ENCODE measurements at places on chromosomes 2 and 18. TPM values are rescaled to one million over a fixed set of nuclear protein-coding genes. Genes with fewer than 3 reads are reported as not detected.

The SPATA3 gene
- not detected for total RNA-seq

The PDE11A gene
- 1.2 TPM for total RNA-seq

The MTLN gene
- 35.4 TPM for total RNA-seq

The TRIB2 gene
- 9.1 TPM for total RNA-seq

The NT5C1B gene
- not detected for total RNA-seq

The GALNT13 gene
- not detected for total RNA-seq

The VWA3B gene
- 0.24 TPM for total RNA-seq

The TMEM37 gene
- 76.4 TPM for total RNA-seq

The SP3 gene
- total RNA-seq: 31.9 TPM

The RAX gene
- not detected for total RNA-seq

The CCDC85A gene
- 0.14 TPM for total RNA-seq

The C2orf80 gene
- total RNA-seq: not detected

The SKA1 gene
- total RNA-seq: 1.1 TPM

The PROKR1 gene
- total RNA-seq: not detected

DNA sequence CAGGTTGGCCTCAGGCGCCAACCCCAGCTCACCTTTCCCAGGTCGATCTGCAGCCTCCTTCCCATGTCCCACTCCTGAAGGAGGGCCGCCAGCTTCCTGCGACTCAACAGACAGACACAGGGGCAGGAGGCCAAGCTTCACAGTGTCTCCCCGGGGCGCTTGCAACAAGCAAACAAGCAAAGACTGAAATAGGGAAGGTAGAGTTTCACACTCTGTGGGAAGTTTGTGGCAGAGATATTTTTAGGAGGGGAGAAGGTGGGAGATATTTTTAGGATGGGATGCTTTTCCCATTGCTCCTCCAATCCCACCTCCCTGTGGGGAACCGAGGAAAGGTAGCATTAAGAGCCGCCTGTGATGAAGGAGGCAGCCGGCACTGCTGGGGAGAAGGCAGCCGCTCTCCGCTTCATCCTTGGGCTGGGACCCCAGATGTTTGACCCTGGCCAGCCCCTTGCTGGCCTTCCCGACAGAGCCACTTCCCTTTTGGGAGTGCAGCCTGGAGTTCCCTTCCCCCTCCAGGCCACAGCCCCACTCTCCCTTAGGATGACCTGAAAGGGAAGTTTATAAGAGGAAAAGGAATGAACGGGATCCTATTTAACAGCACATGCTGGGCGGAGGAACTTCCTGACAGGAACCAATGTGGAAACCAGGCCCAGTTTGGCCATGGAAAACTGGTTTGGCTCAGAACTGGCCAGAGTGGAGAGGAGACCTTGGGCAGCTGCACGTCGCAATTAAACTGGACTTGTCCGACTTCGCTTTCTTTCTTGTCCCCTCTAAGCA, 142.2 kb upstream of the SMAD2 start:
- DNase-seq: no peak

DNA sequence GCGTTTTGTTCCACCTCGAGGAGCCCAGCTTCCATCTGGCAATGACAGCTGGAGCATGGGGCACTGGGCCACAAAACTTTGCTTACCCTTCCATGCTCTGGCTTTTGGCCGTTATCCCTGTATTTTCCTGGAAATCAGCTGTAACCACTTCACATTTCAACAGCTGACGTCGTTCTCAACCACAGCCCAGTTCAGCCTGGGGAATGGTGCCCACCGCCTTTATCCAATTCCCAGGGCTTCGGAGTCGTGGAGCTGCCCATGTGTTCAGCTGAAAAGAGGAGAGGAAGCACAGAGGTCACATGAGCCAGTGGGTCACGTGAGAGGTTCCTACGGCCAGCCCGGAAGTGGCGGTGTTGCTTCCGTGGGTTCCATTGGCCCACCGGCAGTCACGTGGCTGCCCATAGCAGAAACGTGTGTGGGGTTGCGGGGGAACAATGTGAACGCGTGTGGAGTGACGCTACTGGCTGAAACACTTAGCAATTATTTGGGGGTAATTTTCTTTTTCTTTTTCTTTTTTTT, 16.7 kb upstream of the EDAR start:
- DNase-seq: peak; percentile 42

GRCh38 chr2:172905937-172906811, 169.5 kb upstream of the MAP3K20 start:
- DNase-seq: no peak

DNA sequence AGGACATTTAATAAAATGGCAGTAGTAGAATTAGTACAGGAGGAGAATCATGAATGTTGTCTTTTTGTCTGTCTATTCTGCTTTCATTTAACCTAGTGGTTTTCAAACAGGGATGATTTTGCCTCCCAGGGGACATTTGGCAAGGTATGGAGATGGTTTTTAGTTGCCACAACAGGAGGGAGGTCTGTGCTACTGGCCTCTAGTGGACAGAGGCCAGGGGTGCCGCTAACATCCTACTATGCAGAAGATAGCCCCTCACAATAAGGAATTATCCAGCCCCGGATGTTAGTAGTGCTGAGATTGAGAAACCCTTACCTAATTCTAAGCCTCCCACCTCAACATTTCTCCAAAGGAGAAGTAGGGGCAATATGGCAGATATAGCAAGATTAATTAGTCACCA, 18.3 kb downstream of the FASTKD2 start:
- DNase-seq: no peak

DNA sequence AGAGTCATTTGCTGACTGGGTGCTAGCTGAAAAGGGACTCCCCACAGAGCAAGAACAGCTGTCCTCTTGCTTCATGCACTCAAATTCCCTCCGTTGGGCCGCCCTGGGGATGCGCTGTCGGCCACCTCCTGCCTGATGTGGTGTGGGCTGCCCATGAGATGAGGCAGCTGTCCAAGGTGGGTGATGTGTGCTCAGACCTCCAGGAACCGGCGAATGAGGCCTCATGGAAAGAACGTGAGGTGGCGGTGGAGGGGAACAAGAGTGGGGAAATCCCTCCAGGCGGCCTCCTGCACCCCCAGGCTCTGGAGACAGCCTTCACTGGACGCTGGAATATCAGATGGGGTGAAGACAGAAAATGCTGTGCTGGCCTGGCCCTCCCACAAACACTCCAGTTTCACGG, 79.8 kb downstream of the LONRF2 start:
- DNase-seq: no peak

DNA sequence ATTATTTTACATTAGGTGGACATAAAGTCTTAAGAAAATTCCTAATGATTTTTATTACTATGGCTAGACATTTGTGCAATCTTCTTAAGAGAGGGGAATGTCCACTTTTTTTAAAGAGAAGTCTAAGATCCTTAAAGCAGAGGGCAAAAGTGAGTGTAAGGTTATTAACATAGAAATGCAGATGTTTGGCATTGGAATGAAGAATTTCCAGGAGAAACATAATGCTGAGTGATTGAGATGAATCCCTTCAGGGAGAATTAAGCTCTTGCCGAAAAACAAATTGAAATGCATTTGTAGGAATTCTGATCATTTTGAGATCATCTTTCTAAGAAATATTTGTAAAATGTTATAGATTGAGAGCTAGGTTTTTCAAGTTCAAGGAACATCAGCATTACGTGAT, 15.0 kb downstream of the FAM124B start:
- DNase-seq: no peak

- no peak for DNase-seq
These were observed 220.3 kb downstream of the C1D start for GRCh38 chr2:67842375-67842959.

- peak; percentile 88 for DNase-seq
These were observed 102.6 kb downstream of the DYSF start for GRCh38 chr2:71555798-71556454.

- DNase-seq: no peak
These were observed 53.3 kb upstream of the CNTNAP5 start for GRCh38 chr2:123971564-123972318.

- no peak for DNase-seq
These were observed 45.2 kb downstream of the PCBP1 start for GRCh38 chr2:70132244-70133126.

DNA sequence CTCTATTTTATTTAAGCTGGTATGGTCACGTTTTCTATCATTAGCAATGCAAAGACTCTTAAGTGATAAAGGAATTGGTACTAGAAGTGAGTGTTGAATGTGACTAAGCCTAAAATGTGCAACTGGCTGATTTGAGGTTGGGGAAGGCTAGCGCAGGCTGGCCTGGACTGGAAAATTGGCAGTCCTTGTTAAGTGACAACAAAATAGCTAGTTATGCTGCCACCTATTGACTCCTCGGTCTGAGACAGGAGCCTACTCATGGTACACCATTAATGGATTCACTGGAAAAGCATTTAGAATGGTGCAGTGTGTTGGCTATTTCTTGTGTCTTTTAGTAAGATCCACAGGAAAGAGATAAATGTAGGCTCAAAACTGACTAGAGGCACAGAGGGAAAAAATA, 5.7 kb upstream of the WIPF1 start:
- no peak for DNase-seq

- DNase-seq: no peak
These were observed 49.0 kb upstream of the PAIP2B start for GRCh38 chr2:71275939-71276310.

DNA sequence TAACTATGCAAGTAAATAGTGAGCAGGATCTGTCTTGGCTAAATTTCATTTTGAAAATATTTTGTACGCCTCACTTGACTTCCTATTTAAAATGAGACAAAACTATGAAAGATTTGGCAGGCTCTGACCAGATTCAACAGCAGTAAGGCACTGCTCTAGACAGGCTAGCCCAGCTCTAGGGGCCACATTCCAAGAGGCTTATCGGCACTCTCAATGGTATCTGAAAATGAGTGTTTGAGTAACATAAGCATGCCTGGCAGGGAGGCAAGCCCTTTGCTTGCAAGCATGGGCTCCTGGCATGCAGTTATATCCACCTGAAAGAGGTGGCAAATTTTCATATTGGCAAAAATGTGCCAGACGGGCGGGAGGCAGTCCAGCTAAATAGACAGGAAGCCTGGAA, 10.5 kb downstream of the CAPN13 start:
- DNase-seq: no peak

DNA sequence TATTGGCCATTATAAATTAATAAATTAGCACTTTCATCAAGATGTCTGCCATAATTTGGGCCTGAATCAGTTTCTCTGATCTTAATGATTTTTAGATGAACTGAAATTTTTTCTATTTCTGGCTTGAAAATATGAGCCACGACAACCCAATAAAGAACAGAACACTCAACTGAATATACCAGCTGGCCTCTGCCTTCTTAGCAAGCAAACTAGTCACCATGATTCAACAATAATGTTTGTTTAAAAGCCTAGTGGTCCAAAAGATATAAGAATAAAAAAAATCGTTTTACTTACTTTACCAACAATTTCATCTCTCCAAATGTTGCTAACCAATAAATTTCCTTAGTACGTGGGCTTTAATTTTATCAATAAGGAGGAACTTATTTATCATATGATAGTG, 66.7 kb upstream of the TTN start:
- DNase-seq: no peak

DNA sequence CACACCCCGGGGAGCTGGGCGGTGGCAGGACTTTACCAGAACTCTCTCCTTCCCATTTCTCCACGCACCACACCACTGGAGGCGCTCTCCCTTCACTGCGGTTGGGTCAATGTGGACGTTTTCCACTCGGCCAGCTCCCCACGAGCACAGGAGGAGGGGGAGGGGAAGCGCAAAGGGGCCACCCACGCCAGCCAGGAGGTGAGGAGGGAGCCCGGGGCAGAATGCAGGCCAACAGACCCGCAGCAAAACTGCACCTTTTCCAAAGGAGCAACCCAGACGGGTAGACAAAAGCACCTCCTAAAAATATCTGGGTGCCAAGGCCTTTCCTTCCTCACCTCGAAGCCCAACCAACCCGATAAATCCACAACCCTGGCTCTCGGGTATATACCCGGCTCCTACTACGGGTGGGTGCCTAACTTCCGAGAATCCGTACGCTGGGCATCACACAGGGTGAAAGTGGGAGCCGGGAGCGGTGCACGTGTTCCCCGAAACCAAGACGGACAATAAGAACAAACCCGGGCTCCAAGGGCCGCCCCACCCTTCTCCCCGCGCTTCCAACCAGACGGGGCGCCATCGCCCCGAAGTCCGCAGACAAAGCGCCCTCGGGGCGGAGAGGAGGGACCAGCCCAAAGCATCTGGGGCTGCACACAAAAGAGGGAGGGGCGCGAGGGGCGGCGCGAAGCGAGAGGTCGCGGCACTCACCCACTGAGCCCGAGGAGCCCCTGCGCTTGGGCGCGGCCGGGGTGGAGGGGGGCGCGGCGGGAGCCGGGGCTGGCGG, 1.0 kb downstream of the RTN4 start:
- DNase-seq: peak; percentile 77

- peak; percentile 87 for DNase-seq
These were observed 6.5 kb upstream of the CAPN10 start for GRCh38 chr2:240579771-240580614.

- no peak for DNase-seq
These were observed 57.7 kb downstream of the THADA start for GRCh38 chr2:43538034-43538670.

- no peak for DNase-seq
These were observed 18.8 kb downstream of the FSIP2 start for GRCh38 chr2:185757356-185757755.
